ENCODE measurements at places on chromosomes 5 and 9.

- no peak for DNase-seq
Measured at GRCh38 chr5:131706281-131706680, 71.3 kb upstream of the RAPGEF6 start.

DNA sequence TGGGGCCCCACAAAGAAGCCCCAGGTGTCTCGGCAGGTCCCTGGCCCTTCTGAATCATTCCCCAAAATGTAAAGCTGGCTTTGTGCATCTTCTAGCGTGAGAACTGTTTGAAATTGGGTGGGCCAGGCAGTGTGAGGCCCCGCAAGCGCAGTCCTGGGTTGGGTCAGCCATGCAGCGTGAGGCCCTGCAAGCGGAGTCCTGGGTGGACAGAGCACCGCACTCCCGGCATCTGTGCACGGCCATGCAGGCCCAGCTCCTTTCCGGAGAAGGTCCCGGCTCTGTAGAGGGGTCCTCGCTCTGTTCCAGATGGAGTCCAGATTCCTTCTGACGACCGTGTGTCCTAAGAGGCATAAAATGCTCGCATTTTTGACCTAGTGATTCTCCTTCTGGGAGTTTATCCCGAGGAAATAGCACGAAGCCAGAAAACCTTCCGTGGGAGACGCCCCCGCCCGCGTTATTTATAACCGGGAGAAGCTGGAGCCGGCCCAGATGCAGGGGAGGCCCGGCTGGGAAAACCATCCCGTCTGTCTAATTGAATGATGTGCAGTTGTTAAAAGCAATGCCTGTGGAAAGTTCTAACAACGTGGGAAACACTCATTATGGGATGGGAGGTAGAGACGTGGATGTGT lies 19.4 kb upstream of the NOTCH1 start:
- DNase-seq, result no peak

- no peak for DNase-seq
Measured at GRCh38 chr9:86829496-86830046, 117.7 kb downstream of the GAS1 start.

GRCh38 chr9:79955300-79955699 lies 383.5 kb downstream of the TLE4 start:
- DNase-seq, result no peak

GRCh38 chr9:103802068-103802467 lies 292.0 kb upstream of the SMC2 start:
- DNase-seq, result no peak

DNA sequence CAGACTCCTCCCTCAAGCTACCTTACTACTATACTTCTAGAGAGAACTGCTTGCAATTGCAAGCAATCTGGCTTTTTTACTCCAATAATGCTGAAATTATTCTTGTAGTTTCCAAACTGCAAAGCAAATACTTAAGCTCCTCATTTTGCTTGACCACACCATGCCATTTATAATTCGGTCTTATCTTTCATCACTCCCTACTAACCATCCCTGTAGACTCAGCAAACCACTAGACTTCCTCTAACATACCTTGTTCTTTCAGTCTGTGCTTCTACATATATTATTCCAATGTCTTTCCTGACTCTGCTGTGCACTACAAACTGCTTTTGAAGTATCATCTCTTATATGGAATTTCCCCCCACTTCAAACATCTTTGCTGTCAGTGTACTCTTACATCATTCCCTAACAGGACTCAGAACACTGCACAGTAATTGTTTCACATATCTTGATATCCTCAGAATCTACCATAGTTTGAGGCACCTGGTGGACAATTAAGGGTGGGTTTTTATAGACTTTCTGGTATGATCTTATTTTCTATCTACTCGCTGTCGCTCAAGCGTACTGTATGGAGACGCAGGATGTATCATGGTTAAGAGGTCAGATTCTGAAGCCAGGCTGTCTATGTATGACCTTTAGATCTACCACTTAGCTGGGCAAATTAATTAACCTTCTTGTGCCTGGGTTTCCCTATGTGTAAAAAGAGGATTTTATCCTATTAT lies 2.8 kb downstream of the IL6ST start:
- DNase-seq, result no peak

DNA sequence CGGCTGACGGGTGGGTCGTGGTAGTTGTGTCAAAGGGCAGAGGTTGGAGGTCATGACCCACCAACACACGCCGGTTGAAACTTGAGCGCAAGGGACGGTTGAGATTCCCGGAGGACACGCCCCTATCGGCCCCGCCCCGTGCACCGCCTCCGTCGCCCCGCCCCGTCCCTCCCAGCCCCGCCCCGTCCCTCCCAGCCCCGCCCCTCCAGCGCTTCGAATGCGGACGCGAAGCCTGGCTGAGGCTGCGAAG lies 226 bp upstream of the RANBP17 start:
- no peak for DNase-seq

GRCh38 chr5:149420545-149421371 lies 41.7 kb upstream of the IL17B start:
- DNase-seq, result no peak

DNA sequence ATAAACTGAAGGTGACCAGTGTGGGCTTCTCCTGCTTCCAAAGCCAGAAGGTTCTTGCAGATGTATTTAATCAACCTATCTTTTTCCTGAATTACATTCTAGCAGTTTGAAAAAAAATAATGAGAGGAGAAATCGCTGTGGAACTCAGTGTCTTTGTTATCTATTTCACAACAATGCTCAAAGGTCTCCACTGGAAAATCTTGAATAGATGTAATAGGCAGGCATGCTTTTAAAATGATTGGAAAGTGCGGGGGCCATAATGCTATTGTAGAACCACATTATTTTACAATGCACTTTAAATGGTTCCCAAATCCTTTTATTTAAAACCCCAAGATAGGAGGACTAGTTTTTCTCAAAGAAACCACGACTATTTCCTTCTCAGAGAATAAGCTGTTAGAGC lies 23.3 kb downstream of the ENC1 start:
- DNase-seq, result no peak

- DNase-seq, result no peak
Measured at GRCh38 chr9:652914-653313, 188.6 kb upstream of the DMRT1 start.

DNA sequence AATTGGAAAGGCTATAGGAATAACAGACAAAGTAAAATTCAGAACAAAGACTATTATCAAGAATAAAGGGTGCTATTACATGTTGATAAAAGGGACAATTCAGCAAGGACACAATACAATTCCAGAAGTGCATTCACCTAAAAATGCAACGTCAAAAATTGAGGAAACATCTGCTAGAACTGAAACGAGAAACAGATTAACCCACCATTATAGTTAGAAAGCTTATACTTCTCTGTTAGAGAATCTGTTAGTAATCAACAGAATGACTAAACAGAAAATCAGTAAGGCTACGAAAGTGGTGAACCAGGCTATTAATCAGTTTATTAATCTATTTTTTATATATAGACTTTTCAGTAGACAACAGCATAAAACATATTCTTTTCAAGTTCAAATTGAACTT lies 14.8 kb downstream of the FCN1 start:
- DNase-seq, result no peak

- no peak for DNase-seq
Measured at GRCh38 chr5:87581661-87582060, 168.9 kb upstream of the CCNH start.

DNA sequence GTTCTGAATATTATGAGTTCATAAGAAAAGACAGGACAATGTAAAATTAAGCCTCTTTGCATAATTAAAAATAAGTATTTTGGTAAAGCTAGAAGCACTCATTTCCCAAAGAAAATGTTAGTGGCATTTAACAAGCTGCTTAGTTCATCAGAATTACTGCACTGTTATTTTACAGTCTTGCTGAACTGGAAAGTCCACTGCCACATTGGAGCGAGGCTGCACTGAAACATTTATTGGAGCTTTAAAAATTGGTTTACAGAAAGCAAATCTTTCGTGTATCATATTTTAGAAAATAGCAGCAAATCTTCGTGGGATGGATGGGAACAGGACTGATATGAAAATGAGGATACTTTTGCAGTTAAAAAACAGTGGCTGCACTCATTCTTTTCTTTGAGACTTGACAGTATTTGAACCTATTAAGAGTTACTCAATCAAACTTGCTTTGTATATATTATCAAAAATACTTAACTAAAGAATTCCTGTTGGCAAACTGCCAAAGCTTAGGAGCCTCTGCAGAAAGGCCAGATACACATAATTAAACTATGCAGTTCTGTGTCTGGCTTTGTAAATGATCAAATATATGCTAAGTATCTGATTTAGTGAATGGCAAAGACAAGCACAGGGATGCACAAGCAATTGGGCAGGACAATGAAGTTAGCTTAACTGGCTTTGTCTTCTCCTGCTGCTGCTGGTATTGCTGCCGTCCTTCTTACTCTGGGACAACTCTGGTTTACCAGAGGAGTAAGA lies 16.5 kb upstream of the FBXL7 start:
- no peak for DNase-seq

DNA sequence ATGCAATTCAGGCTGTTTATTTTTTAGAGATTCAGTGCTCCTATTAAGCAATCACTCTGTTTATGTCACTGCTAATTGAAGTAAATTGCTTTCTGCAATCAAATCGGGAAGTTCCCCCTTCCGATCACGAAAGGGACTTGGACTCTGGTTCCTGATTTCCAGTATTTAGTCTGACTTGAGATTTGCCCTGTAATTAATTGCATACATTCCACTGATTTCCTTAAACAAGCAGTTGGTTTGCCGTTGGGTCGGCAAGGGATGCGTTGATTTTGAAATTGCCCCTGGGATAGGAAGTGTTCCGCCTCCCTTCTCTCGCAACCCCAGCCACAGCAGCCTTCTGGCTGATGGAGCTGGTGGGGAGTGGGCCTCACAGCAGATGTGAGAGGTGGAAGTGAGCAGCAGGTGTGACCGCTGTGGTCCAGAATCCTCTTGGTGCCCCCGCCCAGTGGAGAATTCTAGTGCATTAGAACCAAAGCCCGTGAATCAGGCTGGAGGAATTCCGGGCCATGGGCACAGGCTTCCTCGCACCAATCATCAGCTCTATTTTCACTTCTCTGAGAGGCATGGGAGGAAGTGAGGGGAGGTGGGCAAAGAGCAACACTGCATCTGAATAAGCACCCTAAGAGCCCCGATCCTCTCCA lies 102.5 kb downstream of the SPRY4 start:
- no peak for DNase-seq

GRCh38 chr5:95709967-95710650 lies 21.0 kb upstream of the RHOBTB3 start:
- no peak for DNase-seq

GRCh38 chr9:109107402-109108240 lies 12.1 kb downstream of the TMEM245 start:
- no peak for DNase-seq

- no peak for DNase-seq
Measured at GRCh38 chr9:72477930-72478518, 43.4 kb upstream of the TMC1 start.

DNA sequence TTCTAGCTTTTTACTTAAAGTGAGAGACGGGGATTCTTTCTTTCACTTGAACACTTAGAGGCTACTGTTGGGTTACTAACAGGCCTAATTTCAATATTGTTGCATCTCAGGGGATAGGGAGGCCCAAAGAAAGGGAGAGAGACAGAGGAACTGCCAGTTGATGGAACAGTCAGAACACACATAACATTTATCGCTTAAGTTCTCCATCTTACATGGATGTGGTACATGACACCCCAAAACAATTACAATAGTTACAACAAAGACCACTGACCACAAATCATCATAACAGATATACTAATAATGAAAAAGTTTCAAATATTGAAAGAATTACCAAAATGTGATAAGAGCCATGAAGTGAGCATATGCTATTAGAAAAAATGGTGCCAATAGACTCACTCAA lies 4.3 kb upstream of the RIC1 start:
- DNase-seq, result peak; percentile 52

- no peak for DNase-seq
Measured at GRCh38 chr9:80305136-80305535, 733.4 kb downstream of the TLE4 start.

DNA sequence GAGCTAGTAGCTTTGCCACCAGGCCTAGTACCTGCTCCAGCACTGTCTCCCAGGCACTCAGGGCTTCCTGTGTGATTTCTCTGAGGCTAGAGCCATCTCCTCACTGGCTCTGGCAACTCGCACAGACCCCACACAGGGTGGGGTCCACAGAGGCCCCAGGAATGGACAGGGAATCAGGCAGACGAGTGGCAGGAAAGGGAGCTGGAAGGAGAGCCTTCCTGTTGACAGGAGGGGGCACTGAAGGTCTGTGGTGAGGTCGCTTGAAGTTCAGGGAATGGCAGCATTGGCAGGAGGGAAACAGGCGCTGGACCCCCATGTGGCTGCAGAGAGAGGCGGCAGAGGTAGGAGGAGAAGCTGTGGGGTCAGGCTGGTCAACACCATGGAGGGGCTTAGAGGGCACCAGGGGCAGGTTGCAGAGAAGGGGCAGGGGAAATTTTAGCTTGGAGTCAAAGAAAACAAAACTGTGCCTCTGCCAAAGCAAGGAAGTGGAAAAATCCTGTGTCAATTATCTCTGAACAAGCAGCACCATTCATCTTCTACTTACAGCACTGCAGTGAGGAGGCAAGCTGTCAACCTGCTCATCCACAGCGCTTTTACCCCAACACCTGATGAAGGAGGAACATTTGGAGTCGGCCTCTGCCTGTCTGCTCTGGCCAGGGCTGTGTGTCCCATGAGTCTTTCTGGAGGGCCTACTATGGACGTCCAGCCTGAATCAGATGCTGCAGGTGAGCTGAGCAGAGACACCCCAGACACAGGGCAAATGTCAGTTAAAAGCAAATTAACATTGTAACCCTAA lies 270.2 kb downstream of the FSTL4 start:
- DNase-seq, result no peak

DNA sequence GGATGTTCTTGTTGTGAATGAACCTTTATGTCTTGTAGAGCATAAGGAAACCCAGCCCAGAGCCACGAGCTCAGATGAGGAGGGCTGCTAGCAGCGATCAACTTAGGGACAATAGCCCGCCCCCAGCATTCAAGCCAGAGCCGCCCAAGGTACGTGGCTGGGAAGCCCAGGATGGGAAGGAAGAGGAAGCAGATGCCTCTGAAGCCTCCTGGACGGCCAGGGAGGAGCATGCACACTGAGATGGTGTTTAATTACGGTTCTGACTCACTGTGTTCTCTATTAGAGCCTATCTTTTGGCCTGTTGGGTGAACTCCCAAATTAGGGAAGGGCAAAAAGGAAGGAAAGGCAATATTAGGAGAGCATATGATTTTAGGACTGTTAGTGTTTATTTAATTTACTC lies 75.3 kb downstream of the TJP2 start:
- DNase-seq, result no peak

DNA sequence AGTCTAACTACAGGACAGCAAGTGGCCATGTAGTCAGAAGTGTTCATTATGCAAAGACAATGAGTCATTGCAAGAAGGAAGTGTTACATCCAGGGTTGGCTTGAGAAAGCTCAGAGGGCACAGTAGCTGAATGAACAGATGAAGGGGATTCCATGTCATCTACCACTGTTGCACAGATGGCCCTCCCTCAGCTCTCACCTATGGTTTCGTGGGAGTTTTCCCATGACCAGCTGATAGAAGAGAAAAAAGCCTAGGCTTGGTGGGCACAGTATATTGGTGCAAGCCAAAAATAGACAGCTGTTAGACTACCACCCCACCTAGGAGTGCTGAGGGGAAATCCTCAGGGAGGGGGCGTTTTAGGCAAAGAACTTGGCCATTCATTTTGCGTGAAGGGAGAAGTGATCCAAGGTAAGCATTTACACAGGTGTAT lies 217.0 kb downstream of the DMRT2 start:
- DNase-seq, result peak; percentile 55
